Activated CD4-positive, alpha-beta T cell treated with anti-CD3 and anti-CD28 coated beads, Interleukin-2, amount 50 U/mL, for 4 hours (primary cell): ENCODE measurements at places on chromosomes 5 and 9.
A peak's percentile ranks its signal among the peaks of the same experiment; 100 is the strongest.

- DNase-seq = no peak
Observed at GRCh38 chr5:125227333-125228095, 481.1 kb upstream of the ZNF608 start.

GRCh38 chr9:15142878-15143534 lies 164.0 kb downstream of the TTC39B start:
- DNase-seq = peak; percentile 1

- no peak for DNase-seq
Observed at GRCh38 chr9:109653470-109653869, 126.5 kb upstream of the PALM2AKAP2 start.

GRCh38 chr5:124439609-124440008 lies 306.8 kb downstream of the ZNF608 start:
- DNase-seq = no peak

- no peak for DNase-seq
Observed at GRCh38 chr5:67311208-67311607, 114.6 kb upstream of the CD180 start.

DNA sequence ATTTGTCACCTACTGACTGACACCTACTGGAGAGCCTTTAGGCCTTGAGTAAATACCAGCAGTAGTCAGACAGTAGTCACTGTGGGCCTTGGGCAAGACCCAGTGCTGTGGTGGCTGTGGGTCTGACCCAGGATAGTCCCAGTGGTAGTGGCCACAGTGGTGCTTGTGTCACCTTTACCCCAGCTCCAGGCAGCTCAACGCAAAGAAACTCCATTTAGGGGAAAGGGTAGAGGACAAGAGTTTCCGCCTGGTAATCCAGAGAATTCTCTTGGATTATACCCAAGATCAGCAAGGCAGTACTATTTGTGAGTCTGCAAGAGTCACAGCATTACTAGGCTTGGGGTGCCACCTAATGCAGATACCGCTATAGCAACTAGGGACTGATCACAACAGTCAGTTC lies 28.9 kb downstream of the CERT1 start:
- DNase-seq = no peak

DNA sequence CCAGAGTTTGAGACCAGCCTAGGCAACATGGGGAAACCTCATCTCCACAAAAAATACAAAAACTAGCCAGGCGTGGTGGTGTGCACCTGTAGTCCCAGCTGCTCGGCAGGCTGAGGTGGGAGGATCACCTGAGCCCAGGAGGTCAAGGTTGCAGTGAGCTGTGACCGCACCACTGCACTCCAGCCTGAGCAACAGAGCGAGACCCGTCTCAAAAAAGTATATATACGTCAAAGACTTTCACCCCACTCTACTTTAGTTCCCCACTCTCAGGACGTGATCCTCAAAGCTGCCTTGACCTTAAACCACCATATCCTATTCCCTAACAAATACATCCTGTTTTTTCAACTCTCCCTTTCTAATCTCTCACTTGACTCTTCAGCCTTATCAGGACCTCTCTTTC lies 41.0 kb downstream of the PCDHGC5 start:
- no peak for DNase-seq

- no peak for DNase-seq
Observed at GRCh38 chr9:2955575-2955974, 111.7 kb upstream of the PUM3 start.

GRCh38 chr5:156121234-156121633 lies 205.7 kb upstream of the SGCD start:
- DNase-seq = no peak

DNA sequence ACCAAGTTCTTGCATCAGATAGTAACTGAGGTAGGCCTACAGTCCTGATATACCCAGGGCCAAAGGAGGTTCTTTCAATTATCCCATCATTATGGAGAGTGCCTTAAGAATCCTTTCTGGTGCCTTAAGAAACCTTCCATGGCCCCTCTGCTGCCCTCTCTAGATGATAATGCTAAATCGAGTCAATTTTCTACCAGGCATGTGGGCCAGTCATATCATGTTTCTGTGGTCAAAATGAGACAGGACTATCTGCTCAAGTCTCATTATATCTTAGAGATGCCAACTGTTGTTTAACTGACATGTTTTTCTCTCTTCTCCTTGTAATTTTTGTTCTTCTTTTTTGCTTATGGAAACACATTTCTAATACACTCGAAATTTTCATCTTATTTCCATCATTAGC lies 127.6 kb downstream of the EDIL3 start:
- no peak for DNase-seq

DNA sequence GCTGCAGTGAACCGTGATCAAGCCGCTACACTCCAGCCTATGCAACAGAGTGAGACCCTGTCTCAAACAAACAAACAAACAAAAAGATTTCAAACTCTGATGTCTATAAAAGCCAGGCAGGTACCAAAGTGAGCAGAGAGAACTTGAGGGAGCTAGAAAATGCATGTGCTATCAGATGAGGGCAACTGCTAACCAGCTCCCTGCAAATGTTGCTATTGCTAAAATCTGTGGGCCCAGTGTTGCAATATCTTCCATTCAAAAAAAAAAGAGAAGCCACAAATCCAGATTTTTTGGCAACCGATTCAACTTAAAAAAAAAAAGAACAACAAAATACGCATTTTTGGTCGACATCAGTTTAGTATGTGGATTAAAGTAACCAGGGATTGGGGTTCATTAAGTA lies 5.5 kb downstream of the UBE2D2 start:
- no peak for DNase-seq

DNA sequence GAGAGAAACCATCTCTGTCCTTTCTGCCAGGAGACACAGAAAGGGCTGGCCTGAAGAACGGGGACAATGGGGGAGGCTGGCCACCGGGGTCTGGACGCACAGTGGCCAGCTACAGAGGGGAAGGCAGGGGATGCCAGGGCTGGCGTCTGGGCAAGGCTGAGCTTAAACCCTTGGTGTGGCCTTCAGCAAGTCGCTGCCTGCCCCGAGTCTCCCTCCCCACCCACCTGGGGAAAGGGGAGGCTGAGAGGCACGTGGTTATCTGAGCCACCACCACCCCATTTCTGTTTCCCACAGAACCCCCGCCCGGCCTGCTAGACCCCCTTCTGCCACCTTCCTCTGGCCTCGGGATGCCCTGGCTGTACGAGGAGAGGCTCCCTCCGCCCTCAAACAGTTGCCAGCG lies 115.3 kb downstream of the VAV2 start:
- DNase-seq = no peak

DNA sequence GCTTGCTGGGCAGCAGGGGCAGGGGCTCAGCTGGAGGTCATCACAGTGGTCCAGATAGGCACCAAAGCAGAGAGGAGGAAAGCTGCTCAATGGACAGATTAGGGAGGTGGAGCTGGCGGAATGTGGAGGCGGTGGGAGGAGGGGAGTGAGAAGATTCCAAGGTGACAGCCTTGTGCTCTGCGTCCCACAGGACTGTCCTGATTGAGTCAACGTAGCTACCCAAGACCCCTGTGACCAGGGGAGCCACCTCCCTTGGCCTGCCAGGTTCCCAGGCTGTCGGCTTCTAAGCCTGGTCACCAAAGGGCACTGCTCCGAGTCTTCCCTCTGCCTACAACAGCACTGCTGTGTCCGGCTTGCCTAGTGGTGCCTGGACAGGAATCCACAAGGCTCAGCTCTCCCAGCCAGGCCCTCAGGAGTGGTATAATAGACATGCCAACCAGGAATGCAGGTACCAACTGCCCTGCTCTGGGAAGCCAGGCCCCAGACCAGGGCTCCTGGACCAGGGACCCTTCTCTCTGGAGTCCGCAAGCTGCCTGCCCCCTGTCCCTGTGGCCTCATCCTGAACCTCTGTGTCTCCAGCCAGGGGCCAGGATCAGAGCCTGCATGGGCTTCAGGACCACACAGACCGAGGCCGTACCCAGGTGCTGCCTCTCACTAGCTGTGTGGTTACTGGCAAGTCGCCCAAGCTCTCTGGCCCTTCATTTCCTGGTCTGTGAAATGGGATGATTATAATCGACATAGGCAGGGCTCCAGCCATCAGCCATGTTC lies 67.9 kb downstream of the STK10 start:
- DNase-seq = no peak

- no peak for DNase-seq
Observed at GRCh38 chr5:6080930-6081726, 297.2 kb downstream of the MED10 start.
